ENCODE measurements at places on chromosomes 2 and 18. TPM values are rescaled to one million over a fixed set of nuclear protein-coding genes. Genes with fewer than 3 reads are reported as not detected.

Gene ALK
- total RNA-seq = 0.19 TPM

Gene PROM2
- 2.3 TPM for total RNA-seq

DNA sequence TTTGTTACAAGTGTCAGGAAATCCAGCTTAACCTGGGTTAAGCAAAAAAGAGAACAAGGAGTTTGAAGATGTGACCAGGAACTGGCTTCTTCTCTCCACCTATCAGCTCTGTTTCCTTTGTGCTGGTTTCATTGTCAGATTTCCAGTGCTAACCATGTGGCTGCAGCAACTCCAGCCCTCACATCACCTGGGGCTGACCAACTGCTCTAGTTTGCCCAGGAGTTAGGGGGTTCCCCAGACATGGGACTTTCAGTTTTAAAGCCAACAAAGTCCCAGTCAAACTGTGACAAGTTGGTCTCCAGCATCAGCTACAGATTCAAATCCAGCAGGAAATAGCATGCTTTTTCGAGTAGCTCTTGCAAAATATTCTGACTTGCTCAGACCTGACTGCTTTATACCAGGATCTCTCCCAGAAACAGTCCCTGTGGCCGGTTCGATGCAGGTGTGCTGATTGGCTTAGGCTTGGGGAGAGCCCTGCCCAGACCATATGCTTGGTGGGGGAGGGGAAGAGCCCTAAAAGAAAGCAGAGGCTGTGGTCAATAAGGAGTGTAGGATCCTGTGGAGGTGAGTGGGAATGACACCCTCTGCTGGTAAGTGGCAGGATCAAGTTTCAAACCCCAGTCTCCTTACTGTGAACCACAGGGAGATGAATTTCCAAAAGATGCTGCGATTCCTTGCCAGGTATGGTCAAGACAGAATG, 49.5 kb downstream of the KCNE4 start:
- no peak for DNase-seq

DNA sequence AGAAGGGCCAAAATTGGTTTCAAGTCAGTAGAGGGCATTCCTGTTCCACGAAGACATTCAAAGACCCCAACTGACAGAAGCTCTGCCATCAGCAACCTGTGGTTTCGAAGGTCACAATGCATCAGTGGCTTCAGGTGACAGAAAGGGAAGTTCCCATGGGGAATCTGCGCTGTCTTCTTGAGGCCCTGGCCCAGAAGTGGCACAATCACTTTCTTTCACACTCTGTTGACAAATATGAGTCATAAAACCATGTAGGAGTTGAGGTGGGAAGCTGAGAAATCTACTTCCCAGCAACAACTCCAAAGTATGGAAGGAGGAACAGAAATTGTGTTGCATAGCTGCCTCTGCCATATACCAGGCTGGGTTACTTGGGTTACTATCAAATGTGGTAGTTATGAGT, 621.1 kb upstream of the FANCL start:
- no peak for DNase-seq

DNA sequence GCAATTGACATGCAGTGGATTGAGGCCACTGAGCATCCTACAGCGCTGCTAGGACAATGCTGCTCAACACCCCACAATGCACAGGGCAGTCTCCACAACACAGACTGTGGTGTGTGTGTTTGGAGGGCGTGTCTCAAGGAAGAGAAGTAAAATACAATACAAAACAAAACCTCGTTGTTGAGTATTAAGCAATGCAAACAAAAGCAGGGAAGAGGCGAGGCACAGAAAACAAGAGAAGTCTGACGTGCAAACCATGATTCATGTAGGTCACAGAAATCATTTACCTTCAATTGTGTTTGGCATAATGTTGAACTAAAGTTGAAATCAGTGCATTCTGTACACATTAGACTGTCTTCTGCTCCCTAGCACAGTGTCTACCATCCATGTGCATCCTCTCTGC, 260.9 kb downstream of the PHLPP1 start:
- no peak for DNase-seq

Gene NCKAP5
- total RNA-seq = 2.0 TPM

DNA sequence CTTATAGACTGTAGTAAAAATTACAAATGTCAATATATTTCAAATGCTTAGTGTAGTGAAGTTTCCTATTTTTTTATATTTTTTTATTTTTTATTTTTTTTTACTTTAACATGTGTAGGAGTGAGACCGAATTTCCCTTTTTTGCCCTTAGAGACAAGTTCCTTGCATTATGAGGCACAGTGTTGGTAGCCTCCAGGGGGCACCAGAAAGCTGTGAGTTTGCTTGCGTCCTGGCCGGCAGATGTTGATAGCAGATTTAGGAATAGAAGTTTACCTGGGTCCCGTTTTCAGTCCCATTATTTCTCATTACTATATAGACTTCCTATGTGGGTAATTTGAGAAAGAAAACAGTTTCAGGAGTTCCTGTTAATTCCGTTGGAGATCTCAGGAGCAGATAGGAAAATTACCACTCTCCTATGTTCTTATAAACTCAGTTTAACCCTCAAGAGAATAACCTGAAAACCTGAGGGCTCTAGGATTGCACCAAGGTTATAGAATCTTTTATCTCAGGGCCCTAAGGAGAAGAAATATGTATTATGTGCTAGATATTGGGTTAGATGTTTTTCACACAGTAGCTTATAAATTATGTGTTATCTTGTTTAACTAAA, 157.5 kb upstream of the SESTD1 start:
- DNase-seq = no peak

Gene ABCB11
- 0.05 TPM for total RNA-seq

GRCh38 chr2:174608866-174609214, 11.2 kb upstream of the WIPF1 start:
- no peak for DNase-seq

Gene PTRHD1
- total RNA-seq = 44.0 TPM

Gene POTEJ
- 0.09 TPM for total RNA-seq

GRCh38 chr2:152093464-152093863, 5.4 kb downstream of the CACNB4 start:
- no peak for DNase-seq

DNA sequence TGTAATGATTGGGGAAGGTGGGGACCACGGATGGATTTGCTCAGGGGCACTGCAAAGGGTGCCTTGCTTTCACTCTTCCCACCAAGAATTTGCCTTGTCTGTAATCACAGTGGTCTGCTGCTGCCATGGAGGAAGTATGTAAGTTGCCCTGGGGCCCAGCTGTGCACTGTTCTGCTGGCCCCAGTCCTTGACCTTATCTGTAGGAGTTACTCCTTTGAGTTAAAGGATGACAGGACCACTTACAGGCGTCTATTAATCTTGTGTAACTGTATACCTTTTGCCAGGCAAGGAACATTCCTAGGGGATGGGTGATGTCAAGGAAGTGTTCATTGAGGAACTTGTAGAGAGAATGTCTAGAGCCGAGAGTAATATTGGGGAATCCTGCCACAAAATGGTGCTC, 212.8 kb upstream of the LRRTM1 start:
- DNase-seq = no peak

Gene FTCDNL1
- total RNA-seq = 0.94 TPM

- DNase-seq = no peak
Measured at GRCh38 chr2:71551631-71551915, 98.2 kb downstream of the DYSF start.

DNA sequence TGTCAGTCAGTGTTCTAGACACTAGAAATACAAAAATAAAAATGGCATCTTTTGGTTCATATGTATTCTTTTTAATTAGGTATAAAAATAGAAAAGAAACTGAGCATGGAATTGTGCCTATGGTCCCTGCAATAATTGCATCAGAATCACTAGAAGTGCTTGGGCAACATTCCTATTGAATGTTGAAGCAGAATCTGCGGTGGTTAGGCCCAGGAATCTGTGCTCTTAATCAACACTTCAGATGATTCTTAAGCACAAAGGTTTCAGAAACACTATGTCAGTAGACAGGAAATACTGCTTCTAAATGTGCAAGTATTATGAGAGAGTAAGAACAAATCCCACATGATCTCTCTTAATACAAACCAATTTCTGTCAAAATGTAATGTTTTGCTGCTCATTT, 20.3 kb upstream of the RBBP8 start:
- DNase-seq = no peak

GRCh38 chr2:169761251-169761969, 27.8 kb downstream of the KLHL23 start:
- no peak for DNase-seq

Gene ANTXR1
- 4.4 TPM for total RNA-seq

- no peak for DNase-seq
Measured at GRCh38 chr18:3323900-3324299, 62.0 kb downstream of the MYL12B start.

Gene CRYGC
- not detected for total RNA-seq

- DNase-seq = peak; percentile 18
Measured at GRCh38 chr2:71417300-71418202, 35.8 kb upstream of the DYSF start.

Gene LRRTM1
- not detected for total RNA-seq

DNA sequence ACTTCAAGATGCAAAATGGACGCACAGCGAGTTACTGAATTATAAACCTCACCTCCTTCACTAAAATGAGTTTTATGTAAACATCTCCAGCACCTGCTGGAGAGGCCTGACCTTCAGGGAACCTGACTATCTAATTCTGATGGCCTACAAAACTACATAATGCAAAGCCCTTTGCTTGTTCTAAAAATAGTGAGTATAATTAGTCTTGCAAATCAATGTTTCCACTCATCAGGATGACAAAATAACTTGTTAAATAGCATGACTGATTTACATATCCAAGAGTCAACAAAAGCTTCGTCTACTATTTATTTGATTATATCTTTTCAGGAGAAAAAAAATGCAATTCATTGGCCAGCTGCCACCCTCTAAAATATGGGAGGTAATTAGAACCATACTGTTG, 326.3 kb upstream of the MC4R start:
- DNase-seq = no peak

- DNase-seq = no peak
Measured at GRCh38 chr2:18244845-18245244, 315.6 kb downstream of the RDH14 start.

Gene PDE1A
- 7.7 TPM for total RNA-seq

Gene STEAP3
- 0.90 TPM for total RNA-seq

Gene GRB14
- total RNA-seq = 0.19 TPM

DNA sequence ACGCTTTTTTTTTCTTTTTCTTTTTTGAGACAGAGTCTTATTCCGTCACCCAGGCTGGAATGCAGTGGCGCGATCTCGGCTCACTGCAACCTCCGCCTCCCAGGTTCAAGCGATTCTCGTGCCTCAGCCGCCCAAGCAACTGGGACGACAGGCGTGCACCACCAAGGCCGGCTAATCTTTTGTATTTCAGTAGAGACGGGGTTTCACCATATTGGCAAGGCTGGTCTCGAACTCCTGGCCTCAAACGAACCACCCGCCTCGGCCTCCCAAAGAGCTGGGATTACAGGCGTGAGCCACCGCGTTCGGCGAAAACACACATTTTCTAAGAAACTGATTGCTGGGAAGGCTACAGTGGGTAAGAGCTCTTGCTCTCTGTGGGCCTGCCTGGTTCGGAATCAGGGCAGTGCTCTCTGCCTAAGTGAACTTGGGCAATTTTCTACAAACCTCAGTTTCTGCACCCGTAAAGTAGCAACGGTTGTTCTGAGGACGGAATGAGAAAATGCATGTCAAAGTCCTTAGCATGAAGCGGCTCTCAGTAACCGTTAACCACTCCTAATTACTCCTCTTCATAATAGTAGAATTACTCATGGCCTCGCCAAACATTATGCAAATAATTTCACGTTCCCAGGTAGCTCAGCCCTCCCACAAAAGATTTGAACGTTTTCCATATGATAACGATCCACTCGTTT, 1.0 kb upstream of the PMAIP1 start:
- DNase-seq = no peak

Gene RGPD8
- total RNA-seq = 5.6 TPM

DNA sequence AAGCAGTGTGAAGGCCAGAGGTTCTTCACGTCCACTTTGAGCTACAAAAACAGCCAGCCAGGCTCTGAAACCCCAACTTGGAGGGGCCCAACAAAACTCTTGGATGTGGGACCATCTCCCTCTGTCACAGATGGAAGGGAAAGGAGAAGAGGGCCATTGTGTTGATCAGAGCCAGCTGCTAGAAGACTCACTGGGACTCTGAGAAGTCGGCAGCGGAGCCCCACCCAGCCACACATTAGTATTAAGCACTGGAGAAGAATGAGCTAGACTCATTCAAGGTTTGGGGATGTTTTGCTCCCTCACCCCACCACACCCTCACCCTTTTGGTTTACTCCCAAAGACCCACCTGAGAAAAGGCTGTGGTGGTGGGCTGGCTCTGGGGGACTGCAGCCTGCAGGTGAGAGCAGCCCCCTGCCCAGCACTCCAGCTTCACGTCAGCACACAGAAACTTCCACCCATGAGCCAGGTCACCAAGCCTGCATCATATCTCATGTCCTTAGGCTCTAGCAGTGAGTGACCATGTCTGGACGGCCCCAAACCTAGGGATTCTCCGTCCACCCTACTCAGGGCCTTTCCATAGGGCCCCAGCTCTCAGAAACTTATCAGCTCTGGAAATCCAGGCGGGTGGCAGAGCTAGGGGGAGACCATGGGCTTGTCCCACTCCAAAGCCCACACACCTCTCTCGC, 12.6 kb downstream of the TEX51 start:
- no peak for DNase-seq

Gene TMEFF2
- total RNA-seq = 1.2 TPM

Gene LAMA1
- 0.71 TPM for total RNA-seq

DNA sequence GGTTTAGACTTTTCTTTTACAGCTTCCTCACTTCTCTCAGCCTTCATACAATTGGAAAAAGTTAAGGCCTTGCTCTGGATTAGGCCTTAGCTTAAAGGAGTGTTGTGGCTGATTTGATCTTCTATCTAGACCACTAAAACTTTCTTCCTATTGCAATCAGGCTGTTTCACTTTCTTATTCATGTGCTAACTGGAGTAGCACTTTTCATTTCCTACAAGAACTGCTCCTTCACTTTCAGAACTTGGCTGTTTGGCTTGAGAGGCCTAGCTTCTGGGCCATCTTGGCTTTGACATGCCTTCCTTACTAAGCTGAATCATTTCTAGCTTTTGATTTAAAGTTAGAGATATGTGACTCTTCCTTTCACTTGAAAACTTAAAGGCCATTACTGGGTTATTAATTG, 114.3 kb downstream of the ARHGEF4 start:
- no peak for DNase-seq

- no peak for DNase-seq
Measured at GRCh38 chr2:173596244-173596643, 241.6 kb downstream of the CDCA7 start.

- no peak for DNase-seq
Measured at GRCh38 chr2:239679755-239680154, 278.9 kb upstream of the HDAC4 start.

Gene TUBB6
- total RNA-seq = 24.9 TPM

DNA sequence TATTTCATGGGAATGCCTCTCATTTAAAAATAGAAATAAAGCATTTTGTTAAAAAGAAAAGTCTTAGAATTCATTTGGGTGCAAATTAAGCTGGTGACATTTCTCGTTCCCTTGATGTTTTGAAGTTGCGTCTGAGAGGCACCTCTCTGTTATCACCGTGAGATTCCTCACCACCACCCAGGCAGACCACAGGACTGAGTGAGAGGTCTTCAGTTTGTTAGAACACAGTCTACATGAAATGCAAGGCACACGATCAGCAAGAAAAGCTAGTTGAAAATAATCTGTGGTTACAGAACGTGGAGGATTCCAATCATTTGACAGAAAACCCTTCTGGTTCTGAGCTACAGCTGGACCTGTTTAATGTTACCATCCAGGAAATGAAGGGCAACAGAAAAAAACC, 116.0 kb downstream of the UXS1 start:
- DNase-seq = no peak

Measured in thymus (tissue), 14 donors.